ENCODE measurements at places on chromosomes 4 and X.

GRCh38 chr4:1015179-1015578 lies 3.8 kb downstream of the FGFRL1 start:
- no peak for DNase-seq

DNA sequence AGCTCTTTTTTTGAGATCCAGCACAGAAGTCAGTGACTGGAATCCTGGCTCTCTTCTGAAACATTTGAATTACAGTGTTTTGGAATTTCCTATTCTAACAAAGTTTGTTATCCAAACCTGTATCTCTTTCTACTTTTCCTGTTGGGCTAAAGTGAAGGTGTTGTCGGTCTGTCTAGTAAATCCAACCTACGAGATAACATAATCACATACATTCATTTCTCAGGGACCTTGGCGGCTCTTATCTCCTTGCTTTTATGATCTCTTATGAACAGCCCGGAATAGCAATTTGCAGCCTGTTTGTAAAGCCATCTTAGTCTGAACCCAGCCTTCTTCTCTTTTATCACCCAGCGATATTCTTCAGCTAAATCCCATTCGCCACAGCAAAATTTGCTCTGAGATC lies 14.5 kb downstream of the PPARGC1A start:
- DNase-seq = no peak

DNA sequence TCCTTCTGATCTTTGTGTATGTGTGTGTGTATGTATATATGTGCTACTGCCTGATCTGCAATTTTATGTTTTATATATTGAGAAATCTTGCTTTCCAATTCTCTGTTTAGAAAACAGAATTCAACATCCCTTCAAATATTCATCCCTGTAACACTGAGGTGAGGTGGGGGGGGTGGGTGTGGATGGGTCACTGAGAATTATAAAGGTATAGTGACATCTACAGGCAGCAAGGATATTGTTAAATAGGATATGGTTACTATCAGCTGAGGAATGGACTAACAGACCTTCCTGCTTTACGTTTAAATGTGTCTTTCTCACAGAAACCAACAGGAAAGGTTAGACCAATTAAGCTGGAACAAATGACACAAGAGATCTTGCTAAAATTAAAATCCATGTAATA lies 19.0 kb upstream of the MAGEB2 start:
- DNase-seq = peak; percentile 63

DNA sequence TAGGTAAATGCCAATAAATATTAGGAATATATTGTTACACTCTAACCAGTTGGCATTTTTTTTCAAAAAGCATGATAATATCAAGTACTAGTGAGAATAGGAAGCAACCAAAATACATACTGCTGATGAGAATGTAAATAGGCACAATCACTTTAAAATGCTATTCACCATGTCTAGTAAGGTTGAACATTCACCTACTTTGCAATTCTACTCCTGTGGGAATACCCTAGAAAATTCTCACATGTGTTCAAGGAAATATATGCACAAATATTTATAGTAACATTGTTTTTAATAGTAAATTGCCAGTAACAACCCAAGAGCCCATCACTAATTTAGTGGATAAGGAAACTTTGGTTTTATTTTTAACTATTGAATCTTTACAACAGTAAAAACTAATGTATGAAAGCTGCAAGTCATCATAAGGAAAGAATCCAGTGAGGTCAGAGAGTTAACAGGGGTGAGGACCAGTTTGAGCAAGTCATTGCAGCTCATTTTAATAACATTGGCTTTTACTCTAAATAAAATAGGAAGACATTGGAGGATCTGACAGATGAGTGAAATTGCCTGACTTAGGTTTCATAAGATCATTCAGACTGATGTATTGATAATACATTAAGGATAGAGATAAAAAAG lies 23.6 kb downstream of the FSTL5 start:
- no peak for DNase-seq

DNA sequence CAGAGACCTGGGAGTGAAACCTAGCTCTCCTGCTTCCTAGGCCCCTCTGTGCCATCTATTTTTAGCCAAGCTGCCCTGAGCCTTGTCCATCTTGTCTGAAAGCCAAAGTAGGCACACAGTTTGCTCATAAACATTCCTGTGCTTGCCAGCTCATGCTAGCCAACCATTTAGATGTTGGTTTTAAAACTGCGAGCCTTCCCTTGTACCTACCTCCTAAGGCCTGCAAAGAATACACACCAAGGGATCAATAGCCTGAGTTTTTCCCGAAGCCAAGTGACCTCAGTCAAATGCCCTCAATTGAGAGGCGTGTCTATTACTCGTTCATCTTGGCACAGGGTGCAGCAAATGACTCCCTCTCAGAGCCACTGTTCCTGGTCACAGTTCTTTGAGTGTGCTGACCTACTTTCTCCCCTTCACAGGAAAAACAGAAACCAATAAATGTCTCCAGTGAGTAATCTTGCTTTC lies 48.5 kb downstream of the ZCCHC12 start:
- no peak for DNase-seq

- peak; percentile 10 for DNase-seq
Observed at GRCh38 chr4:85632981-85633380, 158.0 kb downstream of the ARHGAP24 start.

GRCh38 chrX:37349221-37350033 lies at the start of gene PRRG1:
TSS of gene PRRG1 (plus strand) at chrX:37349364. CDS start at chrX:37406250, 56,886 bp downstream.
- DNase-seq = peak; percentile 46

GRCh38 chr4:169109035-169109675 lies 99.1 kb upstream of the CBR4 start:
- no peak for DNase-seq

GRCh38 chrX:108426262-108426661 lies 12.0 kb downstream of the COL4A6 start:
- no peak for DNase-seq

DNA sequence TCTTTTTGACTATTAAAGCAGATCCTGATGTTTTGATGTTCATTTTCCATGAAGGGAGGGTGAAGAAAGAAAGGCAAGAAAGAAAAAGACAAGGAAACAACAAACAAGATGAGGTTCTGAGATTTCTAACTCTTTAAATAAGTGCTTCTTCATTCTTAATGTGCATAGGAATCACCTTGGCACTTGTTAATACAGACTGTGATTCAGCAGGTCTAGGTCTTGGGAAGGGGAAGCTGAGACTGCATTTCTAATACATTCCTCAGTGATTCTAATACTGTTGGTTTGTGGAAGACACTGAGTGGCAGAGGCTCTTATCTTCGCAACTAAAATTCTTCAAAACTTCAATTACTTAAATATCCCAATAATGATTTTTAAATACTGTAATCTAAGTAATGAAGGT lies 95.2 kb upstream of the NAP1L5 start:
- no peak for DNase-seq

DNA sequence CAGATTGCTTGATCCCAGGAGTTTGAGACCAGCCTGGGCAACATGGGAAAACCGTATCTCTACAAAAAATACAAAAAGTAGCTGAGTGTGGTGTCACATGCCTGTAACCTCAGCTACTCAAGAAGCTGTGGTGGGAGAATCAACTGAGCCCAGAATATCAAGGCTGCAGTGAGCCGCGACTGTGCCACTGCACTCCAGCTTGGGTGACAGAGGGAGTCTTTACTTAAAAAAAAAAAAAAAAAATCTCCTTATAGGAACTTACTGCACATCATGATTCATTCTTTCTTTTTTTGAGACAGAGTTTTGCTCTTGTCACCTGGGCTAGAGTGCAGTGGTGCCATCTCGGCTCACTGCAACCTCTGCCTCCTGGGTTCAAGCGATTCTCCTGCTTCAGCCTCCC lies 24.3 kb downstream of the UPF3B start:
- DNase-seq = no peak

GRCh38 chr4:6092131-6092530 lies 73.9 kb upstream of the C4orf50 start:
- DNase-seq = no peak
